ENCODE measurements at places on chromosomes 2 and 18. TPM values are rescaled to one million over a fixed set of nuclear protein-coding genes. Genes with fewer than 3 reads are reported as not detected.

Gene EML6
- 1.3 TPM for total RNA-seq

- no peak for DNase-seq
Observed at GRCh38 chr2:213733893-213734292, 449.6 kb downstream of the SPAG16 start.

- DNase-seq = no peak
Observed at GRCh38 chr2:217361483-217361880, 501.6 kb upstream of the TNP1 start.

DNA sequence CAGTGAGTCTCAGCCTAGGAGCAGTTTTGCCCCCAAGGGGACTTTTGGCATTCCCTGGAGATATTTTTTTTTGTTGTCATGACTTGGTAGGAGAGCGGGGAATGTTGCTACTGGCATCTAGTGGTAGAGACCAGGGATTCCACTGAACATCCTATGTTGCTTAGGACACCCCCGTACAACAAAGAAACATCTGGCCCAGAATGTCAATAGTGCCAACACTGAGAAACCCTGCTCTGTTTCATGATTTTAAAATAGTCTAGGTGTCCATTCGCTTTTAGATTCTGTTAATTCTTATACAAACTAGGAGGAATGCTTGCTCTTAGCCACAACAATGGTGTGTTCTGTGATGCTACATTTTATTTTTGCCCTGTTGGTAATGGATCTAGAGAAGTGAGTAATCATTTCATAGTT, 225.8 kb upstream of the SIX3 start:
- peak; percentile 58 for DNase-seq

- no peak for DNase-seq
Observed at GRCh38 chr18:12552879-12553242, 105.0 kb downstream of the SPIRE1 start.

Gene IL1RL1
- total RNA-seq = 0.50 TPM

Gene AKAIN1
- not detected for total RNA-seq

GRCh38 chr2:157404363-157404762, 39.5 kb downstream of the CYTIP start:
- DNase-seq = no peak

DNA sequence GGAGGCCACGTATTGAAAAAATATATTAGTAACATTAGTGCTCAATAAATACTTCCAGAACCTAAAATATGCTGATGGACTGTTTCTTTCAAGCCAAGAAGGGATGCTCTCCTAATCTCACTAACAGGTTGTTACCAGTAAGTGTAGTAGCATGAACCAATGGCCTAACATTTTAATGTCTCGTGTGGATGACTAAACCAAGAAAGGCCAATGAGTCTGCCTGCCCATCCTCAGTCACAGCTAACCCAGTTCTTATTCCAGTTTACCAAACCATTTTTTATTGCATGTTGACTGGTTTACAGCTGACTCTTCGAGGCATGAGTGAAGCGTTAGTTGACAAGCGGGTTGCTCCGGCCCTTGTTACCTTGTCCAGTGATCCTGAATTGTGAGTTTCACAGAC, 45.1 kb upstream of the TNFRSF11A start:
- DNase-seq = no peak

DNA sequence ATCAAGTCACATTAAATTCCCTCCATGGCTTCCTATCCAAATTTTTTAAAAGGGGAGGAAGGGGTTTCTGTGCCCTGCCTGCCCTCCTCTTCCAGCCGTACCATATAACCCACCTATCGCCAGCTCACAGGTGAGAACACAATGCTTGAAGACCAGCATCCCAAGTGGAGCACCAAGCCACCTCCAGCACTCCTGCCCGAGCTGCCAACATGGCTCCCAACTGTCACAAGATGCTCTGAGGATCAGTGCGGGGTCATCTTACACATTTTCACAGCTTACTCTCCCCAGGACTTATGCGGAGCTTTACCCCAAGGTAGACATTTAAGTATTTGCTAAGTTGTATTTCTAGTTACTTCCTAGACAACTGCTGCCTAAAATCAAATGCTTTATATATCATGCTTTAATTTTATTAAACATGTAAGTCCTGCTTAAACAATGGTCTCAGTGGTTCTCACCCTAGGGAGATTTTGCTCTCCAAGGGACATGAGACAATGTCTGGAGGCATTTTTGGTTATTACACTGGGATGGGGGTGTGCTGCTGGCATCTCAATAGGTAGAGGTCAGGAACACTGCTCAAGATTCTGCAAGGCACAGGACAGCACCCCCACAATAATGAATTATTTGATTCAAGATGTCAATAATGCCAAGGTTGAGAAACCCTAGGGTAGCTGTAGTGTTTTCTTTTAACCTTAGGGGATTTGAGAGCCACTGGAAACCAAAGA, 45.8 kb downstream of the SF3B1 start:
- no peak for DNase-seq

Measured in fibroblast of lung (primary cell).